Stimulated activated CD4-positive, alpha-beta T cell treated with anti-CD3 and anti-CD28 coated beads, Interleukin-4, amount 100 ng/mL, for 1 hour (primary cell): ENCODE measurements at places on chromosomes 11 and 22.

DNA sequence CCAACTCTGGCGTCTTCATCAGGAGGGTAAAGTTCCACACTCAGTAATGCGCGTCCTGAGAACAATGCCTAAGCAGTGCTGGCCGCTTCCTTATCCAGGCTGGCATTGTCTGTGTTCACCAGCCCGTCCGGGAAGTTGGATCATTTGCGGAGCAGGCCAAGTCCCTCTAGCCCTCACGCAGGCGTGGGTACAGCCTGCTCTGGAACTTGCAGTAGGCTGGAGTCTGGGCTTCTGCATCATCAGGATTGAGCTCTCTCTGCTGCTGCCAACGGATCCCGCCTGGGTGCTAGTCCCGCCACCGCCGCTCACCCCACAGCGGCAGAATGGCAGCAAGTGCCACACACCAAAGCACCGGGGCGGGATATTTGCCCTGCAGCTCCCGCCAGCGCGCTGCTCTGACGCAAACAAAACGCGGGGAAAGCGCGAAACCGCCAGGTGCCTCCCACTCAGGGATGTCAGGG, 29.0 kb downstream of the GLYATL1 start:
- no peak for DNase-seq

DNA sequence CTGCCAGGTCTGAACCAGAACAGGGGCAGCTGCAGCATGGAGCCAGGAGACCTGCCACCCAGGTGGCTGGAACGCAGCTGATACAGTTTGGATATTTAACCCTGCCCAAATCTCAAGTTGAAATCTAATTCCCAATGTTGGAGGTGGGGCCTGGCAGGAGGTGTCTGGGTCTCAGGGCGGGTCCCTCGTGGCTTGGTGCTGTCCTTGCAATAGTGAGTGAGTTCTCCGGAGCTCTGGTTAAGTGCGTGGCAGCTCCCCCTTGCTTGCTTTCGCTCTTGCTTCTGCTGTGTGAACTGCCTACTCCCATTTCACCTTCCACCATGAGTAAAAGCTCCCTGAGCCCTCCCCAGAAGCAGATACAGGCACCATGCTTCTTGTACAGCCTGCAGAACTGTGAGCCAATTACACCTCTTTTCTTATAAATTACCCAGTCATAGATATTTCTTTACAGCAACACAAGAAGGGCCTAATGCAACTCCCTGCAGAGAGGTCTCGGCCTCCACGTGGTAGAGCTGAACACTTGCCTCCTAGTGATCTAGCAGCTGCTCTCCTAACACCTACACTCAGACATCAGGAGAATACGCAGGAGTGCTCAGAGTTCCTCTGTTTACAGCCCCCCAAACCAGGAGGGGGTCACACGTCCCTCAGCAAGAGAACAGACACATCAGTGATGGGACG, 203.7 kb downstream of the CTTN start:
- no peak for DNase-seq

- DNase-seq = no peak
These were observed 115.7 kb downstream of the RPS6KA4 start for GRCh38 chr11:64474680-64475079.

DNA sequence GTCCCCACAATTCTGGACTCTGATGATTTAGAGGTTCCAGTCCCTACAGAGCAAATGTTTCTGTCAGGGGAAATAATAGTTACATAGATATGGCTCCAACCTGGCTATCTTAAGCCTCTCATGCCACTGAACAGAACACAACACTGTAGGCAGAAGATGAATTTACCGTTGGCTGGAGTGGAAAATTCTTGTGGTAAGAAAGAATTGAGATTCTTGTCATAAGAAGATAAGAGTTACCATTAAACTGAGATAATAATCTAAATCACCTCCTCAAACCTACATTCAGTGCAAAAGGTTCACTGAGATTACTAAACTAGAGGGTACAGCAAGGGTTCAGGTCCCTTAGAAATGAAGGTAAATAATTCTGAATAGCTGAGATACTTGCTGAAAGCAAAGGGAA, 10.1 kb upstream of the NAALAD2 start:
- no peak for DNase-seq

DNA sequence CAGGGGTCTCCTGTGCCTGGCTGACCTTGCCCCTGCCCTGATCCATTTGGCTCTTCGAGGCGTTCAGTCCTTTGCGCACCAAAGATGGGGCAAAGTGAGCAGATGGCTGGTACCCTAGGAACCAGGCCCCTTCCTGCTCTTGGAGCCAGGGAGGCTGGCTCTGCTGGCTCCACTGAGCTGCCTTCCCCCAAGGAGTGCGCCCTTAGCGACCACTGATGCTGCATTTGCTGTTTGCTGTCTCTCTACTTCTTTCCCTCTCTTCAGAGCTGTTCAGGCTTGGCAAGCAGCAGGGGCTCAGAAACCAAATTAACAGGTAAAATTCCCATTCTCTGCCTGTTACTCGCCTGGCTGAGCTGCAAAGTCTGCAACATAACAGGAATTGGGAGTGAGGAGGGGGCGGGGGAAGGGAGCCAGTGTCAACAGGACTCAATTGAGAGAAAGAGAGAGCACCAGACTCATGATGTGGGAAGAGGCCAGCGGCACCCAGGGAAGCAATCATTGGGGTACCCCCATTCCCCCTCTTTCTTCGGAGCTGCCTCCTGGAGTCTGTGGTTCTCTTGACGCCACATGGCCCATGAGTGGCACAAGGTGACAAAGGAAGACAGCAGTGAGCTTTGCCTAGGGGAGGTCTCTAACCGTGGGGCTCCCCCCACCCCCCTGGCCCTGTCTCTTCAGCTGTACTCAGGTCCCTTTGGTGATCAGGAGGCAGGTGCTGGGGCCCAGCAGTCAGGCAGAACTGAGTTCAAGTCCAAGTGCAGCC, 102.3 kb downstream of the TP53I11 start:
- no peak for DNase-seq

- DNase-seq = no peak
These were observed 826 bp upstream of the PTPRJ start for GRCh38 chr11:47979378-47980087.

DNA sequence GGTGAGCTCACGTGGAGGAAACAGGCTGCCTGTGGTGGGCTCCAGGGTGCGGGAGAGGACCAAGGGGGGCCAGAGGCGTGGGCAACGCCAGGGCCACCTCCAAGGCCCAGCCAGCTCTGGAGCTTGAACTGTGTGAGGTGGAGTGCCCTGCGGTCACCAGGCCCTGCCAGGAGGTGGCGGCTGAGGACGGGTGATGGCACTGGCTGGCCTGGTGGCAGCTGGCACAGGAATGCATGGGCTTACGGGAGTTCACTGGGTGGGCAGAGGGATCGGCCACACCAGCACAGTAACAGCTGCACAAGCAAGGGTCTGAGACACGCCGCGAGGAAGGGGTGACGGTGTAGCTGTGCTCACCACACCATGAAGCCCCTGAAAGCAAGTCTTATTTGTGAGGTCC, 15.8 kb downstream of the TOLLIP start:
- peak; percentile 18 for DNase-seq

- DNase-seq = no peak
These were observed 5.5 kb upstream of the CXCR5 start for GRCh38 chr11:118878163-118878563.

- no peak for DNase-seq
These were observed 30.7 kb downstream of the TIMP3 start for GRCh38 chr22:32832174-32832573.

- no peak for DNase-seq
These were observed 657.0 kb upstream of the B3GAT1 start for GRCh38 chr11:135069063-135069462.

DNA sequence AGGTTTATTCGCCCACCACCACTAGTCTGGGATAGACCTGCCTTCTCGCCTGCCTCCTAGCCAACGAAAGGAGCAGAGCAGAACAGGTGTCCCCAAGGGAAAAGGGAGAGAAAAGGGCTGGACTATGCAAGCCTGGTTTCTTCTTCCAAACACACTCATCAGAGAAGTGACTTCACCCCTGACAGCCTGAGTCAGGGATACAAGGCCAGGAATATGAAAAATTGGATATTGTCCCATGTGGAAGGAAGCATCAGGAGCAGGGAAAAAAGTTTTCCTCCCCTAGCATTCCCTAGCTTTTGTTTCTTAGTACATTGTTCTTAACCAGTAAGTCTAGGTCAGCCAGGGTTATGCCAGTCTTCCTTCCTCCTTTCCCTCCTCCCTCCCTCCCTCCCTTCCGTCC, 56.9 kb upstream of the TNRC6B start:
- DNase-seq = no peak

DNA sequence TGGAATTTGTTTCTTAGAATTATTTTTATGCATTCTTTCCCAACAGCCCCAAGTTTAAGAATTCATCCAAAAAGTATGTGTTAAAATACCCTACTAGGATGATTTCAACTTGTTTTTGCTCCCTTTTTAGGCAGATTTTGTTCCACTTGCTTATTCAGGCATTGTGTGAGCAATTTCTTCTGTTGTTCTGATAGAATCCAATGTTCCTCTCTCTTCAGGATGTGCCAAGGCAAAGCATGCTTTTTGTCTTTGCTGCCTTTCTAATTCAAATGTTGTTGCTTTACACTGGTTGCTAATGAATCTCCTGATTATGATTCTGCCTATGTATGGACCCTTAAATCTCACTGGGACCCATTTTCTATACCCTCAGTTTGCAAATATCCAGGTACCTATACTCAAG, 131.2 kb upstream of the ARHGAP42 start:
- no peak for DNase-seq

DNA sequence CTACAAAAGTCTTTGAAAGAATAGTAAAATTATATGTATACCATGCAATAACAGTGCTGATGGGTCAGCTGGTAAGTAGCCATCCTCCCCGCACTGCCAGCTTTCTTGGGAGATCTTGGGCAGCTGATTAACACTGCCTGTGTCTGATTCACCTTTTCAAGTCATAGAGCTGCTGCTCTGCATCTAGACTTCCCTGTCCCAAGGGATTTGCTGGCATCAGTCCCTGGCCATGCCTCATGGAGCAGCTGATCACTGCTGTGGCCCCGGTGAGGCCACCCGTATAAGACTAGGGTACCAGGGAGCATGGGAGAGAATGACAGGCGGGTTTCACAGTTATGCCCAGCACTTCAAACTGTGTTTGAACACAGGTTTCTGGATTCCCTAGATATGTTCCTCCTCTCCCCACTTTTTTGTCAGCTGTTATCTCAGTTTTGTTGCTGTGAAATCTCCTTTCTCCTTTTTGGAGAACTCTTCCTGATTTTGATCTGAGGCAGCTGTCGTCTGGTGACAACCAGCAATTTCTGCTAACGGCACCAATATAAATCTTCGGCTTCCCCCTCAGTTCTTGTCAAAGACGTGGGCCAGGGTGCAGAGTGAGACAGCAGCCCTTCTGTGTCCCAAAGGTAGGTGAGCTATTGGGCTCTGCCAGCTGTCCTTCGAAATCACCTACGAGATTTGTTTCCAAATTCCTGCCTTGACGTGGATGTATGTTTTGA, 438.9 kb downstream of the NTM start:
- no peak for DNase-seq

GRCh38 chr22:29635734-29636357, 32.4 kb downstream of the NF2 start:
- DNase-seq = no peak

GRCh38 chr11:73971175-73971719, 11.4 kb downstream of the UCP2 start:
- no peak for DNase-seq

- no peak for DNase-seq
These were observed 494.8 kb downstream of the MN1 start for GRCh38 chr22:27306771-27307170.

- no peak for DNase-seq
These were observed 280.3 kb downstream of the RAB38 start for GRCh38 chr11:87894961-87895360.

- DNase-seq = no peak
These were observed 43.4 kb upstream of the MN1 start for GRCh38 chr22:27844656-27845591.

GRCh38 chr11:69413015-69413801, 68.3 kb upstream of the LINC01488 start:
- no peak for DNase-seq

- DNase-seq = no peak
These were observed 30.9 kb upstream of the CACNG2 start for GRCh38 chr22:36734171-36735058.

GRCh38 chr22:50119768-50120251, 30.0 kb downstream of the MOV10L1 start:
- no peak for DNase-seq

- DNase-seq = no peak
These were observed 50.0 kb upstream of the CARD18 start for GRCh38 chr11:105189581-105189980.

- DNase-seq = no peak
These were observed 127.5 kb downstream of the SIK3 start for GRCh38 chr11:116970485-116971292.

DNA sequence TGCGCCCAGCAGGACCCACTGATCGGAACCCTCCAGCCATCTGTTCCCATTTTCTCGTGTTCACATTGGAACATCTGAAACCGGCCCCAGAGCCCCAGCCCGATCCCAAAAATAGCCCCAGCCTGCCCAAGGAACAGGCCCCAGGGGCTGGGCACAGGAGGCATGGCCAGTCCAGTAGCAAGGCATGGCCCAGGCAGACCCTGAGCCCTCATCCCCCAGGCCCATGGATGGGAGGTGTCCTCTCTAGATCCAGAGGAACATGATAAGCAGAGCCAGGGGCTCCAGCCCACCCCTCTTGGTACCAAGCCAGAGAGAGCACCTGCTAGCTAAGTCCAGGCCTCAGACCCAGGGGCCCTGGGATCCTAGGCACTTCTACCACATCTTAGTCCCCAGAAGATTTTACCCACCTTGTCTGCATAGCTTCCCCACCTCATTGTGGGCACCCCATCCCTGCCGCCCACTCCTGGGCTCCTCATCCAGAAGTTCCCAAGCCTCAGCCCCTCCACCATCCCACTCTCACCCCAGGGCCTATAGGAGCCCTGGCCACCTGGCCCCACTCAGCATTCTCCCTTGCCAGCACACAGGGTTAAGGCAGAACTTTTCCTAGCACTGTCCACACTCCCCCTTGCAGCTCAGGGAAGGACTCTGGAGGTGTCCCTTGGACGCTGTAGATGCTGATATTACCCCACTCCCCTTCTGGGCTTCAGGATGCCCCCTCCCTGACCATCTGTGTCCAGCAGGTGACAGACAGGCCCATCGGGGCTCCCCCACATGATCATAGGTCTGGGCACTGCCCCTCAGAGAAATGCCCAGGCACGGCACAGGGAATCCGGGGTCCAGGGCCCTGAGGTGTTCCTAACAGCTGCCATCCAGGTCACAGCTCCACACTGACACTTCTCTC, 9.5 kb downstream of the BCL9L start:
- no peak for DNase-seq

- no peak for DNase-seq
These were observed 5.9 kb downstream of the TP53AIP1 start for GRCh38 chr11:128936606-128937251.

DNA sequence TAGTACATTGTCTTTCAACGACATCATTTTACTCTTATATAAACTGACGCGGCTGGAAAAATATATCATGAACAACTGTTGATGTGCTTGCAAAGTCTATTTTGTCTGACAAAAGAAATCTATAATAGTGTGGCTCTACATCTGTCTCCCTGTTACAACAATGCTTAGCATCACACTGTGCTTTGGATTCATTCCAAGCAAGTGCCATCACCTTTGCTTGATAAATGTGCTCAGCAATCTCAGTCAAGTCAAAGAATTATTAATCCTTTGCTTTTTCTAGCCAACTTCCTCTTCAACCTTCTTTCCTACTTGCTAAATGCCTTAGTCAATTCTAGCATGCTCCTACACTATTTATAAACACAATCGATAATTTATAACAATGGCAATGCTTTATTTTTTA, 140.5 kb downstream of the FCHSD2 start:
- no peak for DNase-seq
